Stimulated activated CD4-positive, alpha-beta T cell treated with anti-CD3 and anti-CD28 coated beads, TNF-alpha, amount 100 ng/mL, for 1 hour (primary cell): ENCODE measurements at places on chromosomes 2 and 18.

DNA sequence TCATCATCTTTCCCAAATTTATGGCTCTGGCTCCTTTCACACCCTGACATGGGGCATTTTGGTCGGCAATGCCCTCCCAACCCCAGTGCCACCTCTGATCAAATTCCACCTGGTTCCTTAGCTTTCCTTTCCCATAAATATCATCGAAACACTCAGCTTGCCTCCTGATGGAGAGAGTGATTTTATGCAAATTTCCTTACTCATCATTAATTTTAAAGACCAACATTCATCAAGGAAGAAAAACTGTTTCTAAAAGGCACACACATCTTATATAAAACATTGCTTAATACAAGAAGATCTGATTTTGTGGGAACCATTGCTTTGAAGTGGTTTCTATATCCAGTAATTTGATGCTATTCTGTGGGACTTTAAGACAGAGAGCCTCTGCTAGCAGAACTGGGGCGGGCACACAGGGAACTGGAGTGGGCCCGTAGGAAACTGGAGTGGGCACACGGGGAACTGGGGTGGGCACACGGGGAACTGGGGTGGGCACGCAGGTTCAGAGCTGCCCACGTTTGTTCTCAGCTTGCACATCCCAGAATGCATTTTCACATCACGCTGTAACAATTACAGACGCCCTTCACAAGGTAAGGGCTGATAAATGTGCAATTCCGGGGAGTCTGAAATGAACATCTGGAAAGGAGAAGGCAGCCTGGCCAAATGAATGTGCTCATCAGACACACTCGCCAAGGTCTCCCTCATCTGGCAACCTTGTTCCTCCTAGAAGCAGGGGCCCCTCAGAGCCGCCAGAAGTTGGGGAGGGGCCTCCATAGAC lies 174.2 kb downstream of the RTP5 start:
- no peak for DNase-seq

DNA sequence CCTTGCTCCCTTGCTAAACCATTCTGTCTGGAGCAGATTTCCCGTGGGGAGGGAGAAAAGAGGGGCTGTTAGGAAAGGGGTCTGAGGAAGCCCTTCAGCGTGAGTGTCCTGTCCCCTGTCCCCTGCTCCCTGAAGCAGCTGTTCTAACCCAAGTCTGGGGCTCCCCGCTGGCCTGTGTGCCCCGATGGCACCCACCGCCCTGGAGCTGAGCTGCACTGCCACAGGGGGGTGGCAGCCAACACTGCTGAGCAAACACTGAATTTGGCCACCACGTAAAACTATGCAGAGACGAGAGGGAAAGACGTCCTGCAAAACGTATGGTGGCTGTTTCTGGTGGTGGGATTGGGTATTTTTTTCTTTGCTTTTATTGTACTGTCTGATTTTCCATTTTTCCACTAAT lies 17.9 kb downstream of the KCNG2 start:
- no peak for DNase-seq

DNA sequence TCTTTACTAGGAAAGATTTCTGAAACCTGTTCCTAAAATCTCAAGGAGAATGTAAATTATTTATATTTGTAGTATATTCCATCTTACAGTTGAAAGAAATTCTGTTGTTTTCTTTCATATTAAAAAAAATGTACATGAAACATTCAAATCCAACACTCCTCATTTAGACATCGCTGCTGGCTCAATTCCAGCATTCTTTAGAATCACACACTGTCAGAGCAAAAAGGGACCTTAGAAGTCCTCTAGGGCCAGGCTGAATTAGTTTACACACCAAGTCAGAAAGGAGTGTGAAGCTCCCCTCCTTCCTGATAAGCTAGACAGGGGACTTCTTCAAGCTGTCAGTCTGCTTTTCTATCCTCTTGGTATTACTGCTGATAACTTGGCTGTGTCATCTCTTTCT lies 158.6 kb upstream of the LTBP1 start:
- DNase-seq = no peak

DNA sequence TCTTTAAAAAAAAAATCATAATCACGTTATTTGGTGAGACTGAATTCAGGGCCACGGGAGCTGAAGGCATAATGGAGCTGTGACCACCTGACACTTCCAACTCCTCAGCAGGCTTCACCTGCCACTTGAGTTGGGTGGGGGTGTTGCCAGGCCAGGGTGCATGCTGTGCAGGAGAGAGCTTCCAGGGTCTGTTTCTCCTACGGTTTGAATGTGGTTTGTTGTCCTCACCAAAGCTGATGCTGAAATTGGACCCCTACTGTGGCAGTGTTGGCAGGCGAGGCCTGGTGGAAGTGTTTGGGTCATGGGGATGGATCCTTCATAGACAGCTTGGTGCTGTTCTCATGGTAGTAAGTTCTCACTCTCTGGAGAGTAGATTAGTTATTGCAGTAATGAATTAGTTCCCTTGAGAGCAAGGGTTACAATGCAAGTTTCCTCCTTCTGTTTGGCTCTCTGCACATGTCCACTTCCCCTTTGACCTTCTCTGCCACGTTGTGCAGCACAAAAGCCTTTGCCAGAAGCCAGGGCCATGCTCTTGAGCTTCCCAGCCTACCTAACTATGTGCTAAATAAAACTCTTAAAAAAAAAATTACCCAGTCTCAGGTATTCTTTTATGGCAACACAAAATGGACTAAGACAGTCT lies 38.3 kb upstream of the ANKRD44 start:
- no peak for DNase-seq
